ENCODE measurements at places on chromosomes 7 and 10.

DNA sequence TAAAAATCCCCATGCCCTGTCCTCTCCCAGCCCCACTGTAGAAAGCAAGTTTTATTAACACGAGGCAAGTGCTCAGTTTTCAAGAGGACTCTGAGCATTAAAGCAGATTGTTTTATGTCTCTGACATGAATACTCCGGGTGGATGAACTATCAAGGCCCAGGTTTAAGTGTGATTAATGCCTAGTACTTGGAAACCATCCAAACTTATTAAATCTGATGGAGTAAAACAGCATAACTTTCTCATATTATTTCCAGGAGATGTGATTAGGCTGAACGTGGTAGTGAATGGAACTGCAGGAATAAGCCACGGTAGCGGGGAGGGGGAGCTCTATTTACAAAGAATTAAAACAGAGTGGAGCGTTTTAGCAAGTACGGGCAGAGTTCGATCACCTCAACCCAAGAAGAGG lies 144.2 kb upstream of the RNF32 start:
- DNase-seq, result no peak

GRCh38 chr10:108082596-108082995 lies 918.1 kb upstream of the SORCS1 start:
- DNase-seq, result no peak

- no peak for DNase-seq
These were observed 41.0 kb downstream of the UBE2H start for GRCh38 chr7:129911790-129912189.

DNA sequence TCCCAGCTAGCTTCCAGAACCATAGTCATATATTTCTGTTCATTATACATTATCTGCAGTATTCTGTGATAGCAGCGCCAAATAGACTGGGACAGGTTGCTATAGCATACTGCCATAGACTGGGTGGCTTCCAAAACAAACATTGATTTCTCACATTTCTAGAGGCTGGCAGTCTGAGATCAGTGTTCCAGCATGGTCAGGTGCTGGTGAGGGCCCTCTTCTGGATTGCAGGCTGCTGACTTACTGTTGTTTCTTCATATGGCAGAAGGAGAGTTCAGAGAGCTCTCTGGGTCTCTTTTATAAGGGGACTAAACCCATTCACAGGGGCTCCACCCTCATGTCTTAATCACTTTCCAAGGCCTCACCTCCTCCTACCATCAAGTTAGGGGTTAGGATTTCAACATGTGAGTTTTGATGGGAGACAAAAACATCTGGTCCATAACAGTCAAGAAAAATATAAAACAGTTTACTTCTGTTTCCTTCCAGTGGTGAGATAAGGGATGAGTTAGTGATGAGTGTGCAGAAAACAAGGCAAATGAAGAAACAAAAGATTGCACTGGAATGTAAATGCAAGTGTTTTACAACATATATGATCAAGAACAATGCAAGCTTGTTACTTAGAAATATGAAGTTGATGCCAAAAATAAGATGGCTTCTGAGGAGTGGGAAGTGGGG lies 399.0 kb upstream of the C7orf33 start:
- DNase-seq, result no peak

DNA sequence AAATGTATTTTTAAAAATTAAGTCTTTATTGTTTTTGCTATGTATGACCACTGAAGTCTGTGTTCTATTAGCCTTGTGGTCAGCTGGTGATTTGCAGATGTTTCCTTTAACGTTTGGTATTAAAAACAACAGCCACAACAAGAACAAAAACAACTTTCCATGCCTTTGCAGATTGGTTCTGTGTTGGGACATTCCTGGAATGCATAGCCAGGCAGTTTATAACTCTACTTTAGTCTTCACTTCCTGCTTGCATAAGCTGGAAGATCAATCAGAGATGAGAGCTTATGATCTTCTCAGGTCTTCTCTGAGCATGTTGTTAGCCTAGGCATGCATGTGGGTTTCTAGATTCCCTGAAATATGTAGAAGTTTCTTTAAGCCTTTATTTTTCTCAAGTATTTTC lies 58.9 kb upstream of the SEMA3C start:
- DNase-seq, result no peak

DNA sequence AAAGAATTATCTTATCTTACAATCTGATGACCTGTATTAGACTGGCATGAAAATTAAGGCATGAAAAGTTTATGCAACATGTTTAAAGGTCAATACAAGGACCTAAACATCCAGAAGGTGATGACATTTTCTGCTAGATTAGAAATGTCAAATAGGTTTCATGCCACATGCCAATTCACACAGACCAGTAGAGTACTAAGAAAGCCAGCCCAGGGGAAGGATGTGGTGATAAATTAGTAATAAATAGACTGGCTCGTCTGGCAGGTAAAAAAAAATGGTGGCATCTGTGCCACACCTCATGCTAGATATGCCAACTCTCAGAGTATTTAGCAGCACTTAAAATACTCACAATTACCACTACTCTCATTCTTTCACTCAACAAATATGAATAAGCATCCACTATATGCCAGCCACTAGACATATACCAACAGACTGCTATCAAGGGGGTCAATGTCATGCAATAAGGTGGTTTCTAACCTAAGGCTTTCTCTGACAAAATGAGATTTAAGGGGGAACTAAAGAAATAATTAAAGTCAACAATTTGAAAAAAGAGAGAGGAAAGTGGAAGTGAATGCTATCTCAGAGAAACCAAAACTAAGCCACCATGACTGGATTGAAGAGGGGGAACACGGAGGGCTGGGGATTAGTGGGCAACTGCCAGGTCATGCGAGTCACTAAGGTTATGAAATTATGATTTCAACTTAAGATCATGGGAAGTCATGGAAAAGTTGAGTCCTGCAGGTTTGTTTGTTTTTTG lies 83.5 kb downstream of the SGMS1 start:
- no peak for DNase-seq

DNA sequence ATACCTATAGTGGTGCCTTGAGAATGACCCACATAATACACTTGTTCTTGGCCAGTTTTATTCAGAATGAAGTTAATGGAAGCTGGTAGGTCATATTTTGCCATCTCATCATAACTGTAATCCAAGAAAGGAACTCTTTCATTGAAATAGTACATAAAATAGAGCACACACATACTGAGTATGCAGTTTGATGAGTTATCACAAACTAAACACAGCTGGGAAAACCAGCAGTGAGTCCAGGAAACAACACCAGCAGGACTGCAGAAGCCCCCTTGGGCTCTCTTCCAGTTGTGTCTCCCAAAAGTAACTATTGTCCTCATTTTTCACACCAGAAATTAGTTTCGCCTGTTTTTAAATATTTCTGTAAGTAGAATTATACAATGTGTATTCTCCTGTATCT lies 19.8 kb upstream of the CH25H start:
- no peak for DNase-seq

DNA sequence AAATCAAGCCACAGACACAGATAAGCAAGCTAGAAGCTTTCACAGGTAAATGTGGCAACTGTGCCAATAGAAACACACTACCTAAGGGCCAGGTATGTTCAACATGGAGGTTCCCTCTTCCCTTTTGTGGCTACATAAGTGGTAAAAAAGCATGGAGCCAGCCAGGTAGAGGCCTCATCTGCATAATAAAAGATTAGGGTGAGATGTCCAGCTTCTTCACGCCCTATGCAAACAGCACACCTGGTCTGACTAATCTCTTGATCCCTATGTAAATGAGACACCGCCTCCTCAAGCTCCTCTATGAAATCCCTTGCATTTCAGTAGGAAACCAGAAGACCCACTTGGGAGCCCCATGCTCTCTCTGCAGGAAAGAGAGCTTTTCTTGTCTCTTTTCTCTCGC lies 282.2 kb downstream of the NEBL start:
- DNase-seq, result no peak

- no peak for DNase-seq
These were observed 210.9 kb downstream of the RNLS start for GRCh38 chr10:88372051-88372715.

DNA sequence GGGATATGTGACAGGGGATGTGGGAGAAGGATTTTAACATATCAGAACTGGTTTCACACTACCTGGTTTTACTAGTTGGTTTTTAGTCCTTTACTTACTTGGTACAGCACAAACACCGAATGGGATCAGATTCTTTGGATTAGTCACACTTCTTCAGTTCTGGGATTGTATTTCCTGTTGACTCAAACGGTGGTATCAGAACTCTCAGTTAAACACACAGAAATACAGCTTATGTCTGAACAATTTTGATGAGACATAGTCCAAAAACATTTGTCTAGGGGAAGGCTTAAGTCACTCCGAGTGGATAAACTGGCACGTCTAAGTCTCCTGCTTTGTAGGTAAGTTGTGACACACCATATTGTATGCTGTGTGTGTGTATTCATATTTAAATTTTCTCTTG lies 480.5 kb downstream of the PHTF2 start:
- DNase-seq, result peak; percentile 51

DNA sequence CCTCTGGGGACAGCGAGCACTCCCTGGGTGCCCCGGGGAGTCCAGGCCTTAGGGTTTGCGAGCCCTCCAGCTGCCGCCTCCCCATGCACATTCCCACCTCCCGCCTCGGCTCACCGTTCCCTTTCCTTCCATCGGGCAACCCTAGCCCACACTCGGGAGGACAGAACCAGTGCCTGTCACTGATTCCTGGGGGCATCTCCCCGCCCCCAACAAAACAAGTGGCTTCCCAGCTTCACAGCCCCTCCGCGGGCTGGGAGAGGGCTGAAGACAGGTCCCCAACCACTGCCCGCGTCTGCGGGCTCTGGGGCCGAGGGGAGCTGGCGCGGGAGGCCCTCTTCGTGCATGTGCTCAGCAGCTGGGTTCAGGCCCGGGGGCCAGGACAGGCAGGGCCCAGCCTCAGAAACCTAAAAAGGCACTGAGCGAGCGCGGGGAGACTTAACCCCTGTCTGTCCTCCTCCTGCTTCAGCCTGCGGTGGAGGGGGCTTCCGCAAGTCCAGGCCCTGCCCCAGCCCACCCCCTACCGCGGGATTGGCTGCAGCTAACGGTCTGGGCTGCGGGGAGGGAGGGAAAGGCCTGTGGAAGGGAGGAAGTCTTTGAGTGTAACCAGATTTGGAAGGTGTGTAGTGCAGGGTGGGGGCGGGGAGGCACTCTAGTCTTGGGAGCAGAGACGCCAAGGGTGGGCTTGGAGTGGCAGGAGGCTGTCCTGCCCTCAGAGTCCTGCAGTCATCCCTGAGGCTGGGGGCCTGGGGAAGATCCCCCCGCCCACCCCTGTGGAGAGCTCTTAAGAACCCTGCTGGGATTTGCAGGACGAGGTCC lies 1.2 kb downstream of the FLNC start:
- no peak for DNase-seq

DNA sequence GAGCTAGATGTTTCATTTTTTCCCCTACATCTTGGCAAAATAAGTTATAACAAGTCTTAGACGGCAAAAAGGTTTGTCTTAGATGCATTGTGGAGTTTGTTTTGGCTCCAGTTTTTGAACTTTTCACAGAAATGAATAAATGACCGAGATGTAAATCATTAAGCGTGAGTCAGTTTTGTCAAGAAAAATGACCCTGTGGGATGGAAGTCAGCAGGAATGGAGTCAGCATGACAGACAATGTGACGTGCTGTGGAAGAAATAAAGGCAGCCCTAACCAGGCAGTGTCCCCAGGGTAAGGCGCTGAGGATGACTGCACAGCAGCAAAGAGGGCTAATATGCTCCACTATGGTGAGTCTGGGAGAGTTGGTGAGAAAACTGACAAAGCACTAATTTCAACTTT lies 163.2 kb downstream of the NOC3L start:
- no peak for DNase-seq

DNA sequence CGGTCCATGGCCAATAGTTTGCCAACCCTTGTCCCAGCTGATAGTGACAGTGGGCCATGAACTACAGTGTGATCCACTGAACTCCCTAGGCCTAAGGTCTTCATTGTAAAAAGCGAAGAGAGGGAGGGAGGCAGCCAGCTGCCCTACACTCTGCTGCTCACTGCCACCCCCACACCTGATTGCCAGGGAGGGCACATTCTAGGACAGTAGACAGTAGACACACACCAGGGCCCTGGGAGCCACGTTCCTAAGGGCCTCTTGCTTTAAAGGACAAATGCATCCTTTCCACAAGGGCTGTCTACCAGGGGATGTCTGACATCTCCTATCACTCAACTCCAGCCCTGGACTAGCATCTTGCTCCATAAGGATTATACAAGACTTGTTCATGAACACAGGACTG lies 122.2 kb downstream of the DLG5 start:
- no peak for DNase-seq

DNA sequence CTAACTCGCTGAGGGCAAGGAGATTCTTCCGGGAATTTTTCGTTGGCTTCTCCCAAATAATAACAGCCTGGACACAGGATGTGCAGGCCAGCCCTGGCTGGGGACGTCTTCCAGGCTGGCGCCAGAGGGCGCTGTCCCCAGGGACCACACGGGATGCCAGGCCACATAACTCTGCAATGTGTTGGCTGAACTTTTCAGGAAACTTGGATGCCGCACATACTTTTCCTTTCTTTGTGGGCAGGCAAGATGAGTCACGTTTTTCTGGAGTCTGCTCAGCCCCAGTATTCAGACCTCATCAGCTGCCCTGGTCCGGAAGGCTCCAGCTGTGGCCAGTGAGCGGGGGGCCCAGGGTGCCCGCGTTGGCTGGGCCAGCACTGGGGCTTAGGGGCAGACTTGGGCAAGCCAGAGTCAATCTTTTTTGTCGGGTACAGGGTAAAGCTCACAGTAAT lies 122.7 kb downstream of the PRKAG2 start:
- peak; percentile 98 for DNase-seq

DNA sequence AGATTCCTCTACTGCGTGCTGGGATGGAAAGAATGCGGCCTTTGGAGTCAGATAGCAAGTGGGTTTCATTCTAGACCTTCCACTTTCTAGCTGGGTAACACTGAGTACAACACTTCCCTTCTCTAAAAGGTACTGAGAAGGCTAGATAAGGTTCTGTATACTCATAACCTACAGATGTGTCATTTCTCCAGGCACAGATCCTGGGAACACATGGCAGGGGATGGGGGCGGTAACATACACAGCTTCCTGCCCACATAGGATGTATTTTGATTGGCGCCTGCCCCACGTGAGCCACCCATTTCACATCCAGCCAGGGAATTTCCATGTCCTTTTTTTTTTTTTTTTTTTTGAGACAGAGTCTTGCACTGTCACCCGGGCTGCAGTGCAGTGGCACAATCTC lies 31.8 kb downstream of the KLRG2 start:
- no peak for DNase-seq

DNA sequence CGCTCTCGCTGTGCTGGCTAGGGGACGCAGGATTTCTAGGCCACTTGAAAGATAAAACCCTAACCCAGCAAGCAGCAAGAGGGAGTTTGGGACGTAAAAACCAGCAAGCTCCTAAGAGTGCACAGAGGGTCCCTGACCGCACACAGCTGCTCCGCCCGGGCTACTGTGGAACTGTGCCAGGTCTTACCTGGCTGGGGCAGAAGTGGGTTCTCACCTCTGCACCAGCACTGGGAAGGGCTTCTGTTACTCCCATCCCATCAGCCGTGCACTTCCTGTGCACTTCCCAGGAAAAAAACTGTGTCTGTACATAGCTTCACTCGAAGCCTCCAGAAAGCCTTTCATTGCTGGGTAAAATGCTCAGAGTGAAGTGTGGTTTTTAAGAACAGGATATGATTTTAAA lies 45.9 kb upstream of the PTF1A start:
- DNase-seq, result no peak

- no peak for DNase-seq
These were observed 77.6 kb upstream of the UNC5B start for GRCh38 chr10:71134732-71135211.

Data from fibroblast of skin of left quadriceps (primary cell).